ENCODE measurements at places on chromosomes 13 and 19.

DNA sequence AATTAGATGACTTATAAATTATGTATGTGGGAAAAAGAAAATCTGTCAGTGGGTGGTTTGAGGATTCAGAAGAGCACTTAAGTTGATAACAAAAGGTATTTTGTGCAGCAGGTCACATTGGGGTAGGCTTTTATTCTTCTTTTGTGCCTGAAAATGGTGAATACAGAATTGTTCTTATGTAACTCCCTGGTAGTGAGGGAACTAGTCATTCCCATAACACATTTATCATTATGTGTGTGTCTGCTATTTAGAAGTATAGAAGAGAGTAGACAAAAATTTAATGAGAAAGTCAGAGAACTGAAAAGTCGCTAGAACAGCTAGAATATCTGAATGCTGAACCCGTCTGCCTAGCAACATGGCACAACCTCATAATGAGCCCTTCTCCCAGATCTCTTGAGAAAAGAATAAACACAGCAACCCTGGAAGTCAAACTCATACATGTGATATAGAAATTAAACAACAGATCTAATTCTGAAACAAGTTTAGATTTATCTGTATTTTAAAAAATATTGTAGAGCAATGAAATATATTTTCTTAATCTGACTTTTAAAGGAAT lies 111.8 kb upstream of the EDNRB start:
- no peak for DNase-seq

DNA sequence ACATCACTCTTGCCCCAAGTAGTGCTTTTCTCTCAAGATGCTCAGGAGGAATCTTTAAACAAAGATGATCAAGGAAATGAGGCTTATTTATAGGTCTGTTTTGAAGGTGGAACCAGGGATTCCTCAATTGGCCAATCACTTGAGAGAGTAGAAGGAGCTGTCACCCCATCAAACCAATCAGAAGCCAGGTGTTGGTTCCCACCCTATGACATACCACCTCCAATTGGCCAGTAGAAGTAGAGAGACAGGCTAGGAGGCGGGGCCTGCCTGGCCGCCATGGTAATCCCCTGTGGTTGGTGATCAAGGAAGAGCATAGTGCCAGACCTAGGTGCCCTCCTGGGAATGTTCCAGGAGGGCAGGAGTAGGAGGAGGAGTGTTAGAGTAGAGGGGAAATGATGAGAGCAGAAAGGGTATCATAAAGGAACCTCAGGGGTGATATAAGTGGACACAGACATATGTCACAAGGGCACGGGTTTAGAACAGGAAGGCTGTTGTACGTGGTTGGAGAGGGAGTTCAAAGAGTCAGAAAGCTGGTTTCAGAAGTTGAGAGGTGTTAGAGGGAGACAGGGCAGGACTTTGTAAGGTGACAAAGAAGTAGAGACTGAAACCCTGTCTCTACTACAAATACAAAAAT lies 10.5 kb downstream of the PMIS2 start:
- DNase-seq: no peak

DNA sequence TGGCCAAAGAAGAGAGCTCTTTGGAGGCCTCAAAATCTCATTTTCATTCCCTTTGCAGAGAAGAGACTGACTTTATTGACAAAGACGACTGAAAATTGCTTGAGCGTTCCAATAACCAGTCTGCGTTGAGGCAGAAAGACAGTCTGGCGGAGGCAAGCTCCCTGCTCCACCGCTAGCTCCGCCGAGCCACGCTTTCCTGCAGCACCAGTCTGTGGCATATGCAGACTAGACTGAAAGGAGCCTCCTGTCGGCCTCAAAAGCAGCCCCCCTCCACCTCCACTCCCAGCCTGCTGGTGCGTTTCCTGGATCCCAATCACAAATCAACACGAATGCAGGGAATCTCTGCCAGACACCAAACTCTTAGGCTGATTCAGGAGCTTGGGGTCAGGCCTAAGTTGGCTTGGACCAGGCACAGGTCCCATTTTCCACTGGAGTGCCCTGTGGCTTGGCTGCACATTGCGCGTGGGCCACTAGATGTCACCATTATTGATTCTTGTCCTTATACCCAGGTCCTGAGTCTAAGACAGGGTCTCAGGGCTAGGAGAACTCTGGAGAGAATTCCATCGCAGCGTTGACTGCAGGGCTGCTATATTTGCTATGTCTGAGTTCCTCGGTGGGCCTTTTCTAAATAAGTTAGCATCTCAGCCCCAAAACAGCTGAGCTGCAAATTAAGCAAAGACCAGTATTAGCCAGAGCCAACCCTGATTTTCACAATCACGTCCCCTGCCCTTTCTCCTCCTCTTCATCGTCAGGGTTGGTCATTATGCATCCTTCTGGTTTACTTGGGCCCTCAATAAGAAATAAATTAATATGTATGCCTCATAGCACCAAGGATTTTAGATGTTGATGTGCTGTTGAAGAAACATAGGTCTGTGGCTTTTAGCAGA lies 5.2 kb upstream of the ZNF507 start:
- DNase-seq: no peak

DNA sequence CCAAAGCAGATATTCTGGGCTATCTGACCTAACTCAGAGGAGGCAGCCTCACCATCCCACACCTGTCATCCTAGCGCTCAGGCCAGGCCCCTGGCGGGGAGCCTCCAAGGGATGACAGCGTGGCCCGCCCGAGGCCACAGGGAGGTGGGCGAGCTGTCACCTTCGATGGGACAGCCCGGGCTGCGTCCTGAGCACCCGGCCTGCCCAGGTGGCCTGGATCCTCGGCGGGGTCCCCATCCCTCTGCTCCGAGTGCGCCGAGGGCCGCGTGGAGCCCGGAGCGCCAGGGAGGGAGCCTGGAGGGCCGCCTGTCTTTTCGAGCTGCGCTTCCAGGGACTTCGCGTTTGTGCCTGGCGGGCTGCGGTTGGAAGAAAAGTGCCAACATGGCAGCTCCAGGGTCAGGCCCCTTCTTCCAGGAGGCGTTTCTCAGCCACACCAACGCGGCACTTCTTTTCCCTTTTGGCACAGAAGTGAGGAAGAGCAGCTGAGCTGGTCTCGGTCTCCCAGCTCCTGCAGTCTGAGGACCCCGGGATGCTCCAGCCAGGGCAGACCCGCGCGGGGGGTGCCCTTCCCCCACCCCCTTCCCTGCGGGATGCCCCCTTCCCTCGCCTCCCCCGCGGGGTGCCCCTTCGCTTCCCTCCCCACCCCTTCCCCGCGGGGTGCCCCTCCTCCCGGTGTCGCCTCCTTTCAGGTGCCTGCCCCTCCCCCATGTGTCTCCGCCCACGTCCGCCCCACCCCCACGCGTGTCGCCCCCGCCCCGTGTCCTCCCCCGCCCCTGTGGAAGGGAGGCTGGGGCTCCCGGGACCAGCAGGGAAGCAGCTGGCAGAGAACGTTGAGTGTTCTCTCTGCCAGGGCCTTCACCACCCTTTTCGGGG lies 42.3 kb downstream of the GJA3 start:
- no peak for DNase-seq

DNA sequence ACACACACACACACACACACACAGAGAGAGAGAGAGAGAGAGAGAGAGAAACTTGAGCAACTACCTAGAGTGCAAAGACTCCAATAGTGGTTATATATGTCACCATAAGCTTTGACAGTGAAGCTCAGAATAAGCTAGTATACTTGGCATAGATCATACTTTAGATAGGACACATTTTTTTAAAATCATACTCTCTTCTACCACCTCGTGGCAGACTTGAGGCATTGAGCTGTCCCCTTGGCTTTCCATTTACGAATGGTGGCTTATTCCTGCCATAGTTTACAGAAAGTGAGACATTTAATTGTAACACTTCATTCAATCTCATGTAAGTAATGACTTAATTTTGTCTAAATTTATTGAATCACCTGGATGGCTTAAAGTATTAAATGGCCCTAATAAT lies 108.2 kb downstream of the EDNRB start:
- no peak for DNase-seq

GRCh38 chr19:33841685-33842084 lies 45.0 kb downstream of the KCTD15 start:
- no peak for DNase-seq

GRCh38 chr13:38990693-38991092 lies at the start of gene STOML3:
TSS of gene STOML3 (minus strand) at chr13:38990831. CDS start at chr13:38990721, 110 bp downstream.
- DNase-seq: no peak

DNA sequence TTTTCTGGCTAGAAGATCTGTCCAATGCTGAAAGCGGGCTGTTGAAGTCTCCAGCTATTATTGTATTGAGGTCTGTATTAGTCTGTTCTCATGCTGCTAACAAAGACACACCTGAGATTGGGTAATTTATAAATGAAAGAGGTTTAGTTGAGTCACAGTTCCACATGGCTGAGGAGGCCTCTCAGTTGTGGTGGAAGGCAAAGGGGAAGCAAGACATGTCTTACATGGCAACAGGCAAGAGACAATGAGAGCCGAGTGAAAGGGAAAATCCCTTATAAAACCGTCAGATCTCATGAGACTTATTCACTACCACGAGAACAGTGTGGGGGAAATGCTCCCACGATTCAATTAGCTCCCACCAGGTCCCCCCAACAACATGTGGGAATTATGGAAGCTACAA lies 980.4 kb downstream of the SLITRK5 start:
- no peak for DNase-seq

DNA sequence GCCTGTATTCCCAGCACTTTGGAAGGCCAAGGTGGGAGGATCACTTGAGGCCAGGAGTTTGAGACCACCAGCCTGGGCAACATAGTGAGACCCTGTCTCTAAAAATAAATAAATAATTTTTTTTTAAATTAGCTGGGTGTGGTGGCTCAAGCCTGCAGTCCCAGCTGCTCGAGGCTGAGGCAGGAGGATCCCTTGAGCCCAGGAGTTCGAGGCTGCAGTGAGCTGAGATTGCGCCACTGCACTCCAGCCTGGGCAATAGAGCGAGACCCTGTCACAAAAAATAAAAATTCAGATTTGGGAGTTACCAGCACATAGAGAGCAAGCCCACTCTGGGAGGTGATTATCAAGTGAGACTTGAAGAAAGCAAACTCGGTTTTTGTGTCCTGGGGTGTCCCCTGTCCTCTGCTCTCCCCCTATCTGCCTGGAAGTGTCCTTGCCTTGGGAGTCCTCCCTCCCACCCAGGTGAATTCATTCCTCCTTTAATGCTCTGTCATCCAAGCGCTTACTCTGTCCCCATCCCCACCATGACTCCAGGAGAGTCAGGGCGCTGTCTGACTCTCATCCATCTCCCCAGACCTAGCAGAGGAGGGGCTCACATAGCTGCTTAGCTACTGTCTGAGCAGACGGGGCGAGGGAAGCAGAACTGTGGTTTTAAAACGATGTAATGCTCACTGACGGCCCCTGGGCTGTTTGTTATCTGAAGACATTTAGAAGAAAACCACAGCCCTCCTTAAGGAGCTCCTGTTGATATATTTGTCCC lies 146.8 kb downstream of the STK24 start:
- no peak for DNase-seq

Data from NCI-H2029 treated with DMSO at 0.1 percent for 48 hours (cell line).